ENCODE measurements at places on chromosomes 7 and 10.

DNA sequence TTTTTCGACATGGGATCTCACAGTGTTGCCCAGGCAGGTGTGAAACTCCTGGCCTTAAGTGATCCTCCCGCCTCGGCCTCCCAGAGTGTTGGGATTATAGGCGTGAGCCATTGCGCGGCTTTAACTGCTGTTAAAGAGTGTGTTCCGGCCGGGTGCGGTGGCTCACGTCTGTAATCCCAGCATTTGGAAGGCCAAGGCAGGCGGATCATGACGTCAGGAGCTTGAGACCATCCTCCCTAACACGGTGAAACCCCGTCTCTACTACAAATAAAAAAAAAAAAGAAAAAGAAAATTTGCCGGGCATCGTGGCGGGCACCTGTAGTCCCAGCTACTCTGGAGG, 1.1 kb downstream of the RABGEF1 start:
- peak; percentile 26 for DNase-seq

- DNase-seq, result peak; percentile 92
Observed at GRCh38 chr10:102299873-102300272, 54.5 kb downstream of the GBF1 start.

GRCh38 chr7:134474828-134475227, 15.9 kb upstream of the AKR1B1 start:
- no peak for DNase-seq

DNA sequence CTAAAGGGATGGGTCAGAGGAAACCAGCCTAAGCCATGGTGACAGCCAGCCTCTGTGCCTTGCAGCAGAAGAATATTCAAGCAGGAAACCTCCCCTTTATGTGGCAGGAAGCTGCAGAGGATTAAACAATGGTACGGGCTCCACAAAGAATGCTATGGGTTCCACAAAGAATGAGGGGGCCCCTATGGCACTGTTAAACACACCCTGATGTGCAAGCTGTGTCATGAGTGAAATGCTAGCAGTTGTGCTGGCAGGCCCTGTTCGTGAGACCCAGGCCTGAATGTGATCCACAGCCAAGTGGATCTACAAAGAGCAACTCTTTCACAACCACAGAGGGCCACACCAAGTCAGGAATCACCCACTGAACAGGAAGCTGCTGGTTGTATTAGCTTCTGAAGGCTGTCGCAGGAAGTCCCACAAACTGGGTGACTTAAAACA, 68.9 kb downstream of the MYOF start:
- DNase-seq, result no peak

DNA sequence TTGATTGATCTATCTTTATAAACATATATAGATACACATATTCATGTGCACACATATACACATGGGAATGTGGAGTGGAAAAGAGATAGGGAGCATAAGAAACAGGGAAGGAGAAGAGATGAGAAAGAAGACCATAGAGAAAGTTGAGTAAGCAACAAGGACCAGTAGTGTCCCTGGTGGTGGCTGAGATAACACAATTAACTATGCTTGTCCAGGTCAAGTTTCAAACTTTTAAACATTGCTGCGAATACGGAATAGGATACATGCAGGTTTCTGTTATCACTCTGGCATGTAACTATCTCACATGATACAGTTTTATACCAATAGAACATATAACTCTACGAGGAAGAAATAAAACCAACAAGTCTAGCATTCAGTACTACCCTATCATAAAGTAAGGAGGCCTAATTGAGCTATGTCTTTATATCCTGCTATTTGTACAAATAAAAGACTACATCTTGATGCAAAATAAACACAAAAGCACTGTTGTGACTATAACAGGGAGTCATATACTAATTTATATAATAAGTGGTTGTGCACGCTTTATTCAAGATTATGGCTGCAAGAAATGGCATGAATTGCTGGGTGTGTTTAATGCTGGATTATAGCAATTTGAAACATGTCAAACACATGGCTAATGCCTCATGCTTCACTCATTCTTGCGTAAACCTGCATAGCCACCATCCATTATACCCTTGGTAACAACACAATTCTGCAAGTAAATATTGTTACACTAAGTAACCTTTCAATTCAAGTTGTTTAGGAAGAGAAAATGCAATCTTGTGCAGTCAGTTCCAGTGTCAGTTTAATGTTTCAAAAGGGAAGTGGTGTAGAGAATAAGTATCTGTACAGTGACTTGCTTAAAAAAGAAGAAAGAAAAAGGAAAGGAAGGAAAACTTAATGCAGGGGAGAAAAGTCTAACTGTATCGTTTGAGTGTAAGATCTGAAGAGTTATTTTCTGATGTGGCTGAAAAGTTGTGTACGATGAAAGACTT, 8.2 kb downstream of the FOXP2 start:
- no peak for DNase-seq
